ENCODE measurements at places on chromosomes 2 and 18.

DNA sequence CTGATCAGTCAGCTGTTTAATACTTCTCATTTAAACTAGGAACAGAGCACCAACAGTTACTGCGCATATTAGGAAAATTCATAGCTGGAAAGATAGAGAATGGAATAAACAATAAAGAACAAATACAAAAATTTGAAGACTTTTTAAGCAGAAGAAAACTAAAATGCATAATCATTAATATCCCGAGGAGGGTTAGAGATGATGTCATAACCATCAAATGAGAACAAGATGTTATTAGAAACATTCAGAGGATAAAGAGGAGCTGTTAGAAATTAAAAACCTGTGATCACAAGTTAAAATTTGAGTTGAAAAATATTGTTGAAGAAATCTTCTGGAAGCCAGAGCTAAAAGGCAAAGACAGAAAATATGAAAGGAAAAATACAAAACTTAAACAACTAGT is 54.0 kb upstream of the ALKAL2 start:
- peaks cover 9% of the 10 kb centered on the region for H3K4me1 ChIP-seq
- H3K27me3 ChIP-seq = no peaks in the 10 kb centered on the region
- H3K36me3 ChIP-seq = no peaks in the 10 kb centered on the region
- H3K27ac ChIP-seq = no peak overlapping the region
- DNase-seq = no peak

- no peak overlapping the region for H3K27ac ChIP-seq
- H3K36me3 ChIP-seq = no peaks in the 10 kb centered on the region
- no peak overlapping the region for H3K4me3 ChIP-seq
- DNase-seq = no peak
- no peaks in the 10 kb centered on the region for H3K27me3 ChIP-seq
Observed at GRCh38 chr2:16187482-16187817, 247.1 kb downstream of the MYCN start.

GRCh38 chr2:140392824-140393223 is 1612.6 kb upstream of the NXPH2 start:
- no peak overlapping the region for H3K27ac ChIP-seq
- DNase-seq = peak; percentile 43
- H3K27me3 ChIP-seq = no peaks in the 10 kb centered on the region
- no peak overlapping the region for H3K4me3 ChIP-seq
- no peaks in the 10 kb centered on the region for H3K36me3 ChIP-seq

GRCh38 chr2:38672445-38673391 is 6.8 kb downstream of the GALM start:
- no peak overlapping the region for H3K27ac ChIP-seq
- peaks cover 4% of the 10 kb centered on the region for H3K36me3 ChIP-seq
- no peaks in the 10 kb centered on the region for H3K4me1 ChIP-seq

DNA sequence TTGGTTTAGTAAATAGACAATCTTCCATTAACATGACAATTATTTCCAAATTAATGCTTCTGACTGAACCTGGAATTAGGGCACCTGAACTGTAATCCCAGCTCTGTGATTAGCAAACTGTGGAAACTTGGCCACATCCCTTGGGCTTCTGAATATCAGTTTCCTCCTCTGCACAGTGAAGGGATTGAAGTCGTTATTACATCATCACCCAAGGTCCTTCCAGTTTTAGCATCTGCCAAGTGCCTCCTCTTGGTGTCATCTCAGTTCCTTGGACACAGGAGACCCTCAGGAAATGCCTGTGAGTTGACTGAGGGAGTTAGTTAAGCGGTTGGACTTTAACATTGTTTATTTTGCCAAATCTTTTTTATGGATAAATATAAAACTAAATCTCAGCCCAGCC is 64.8 kb downstream of the MOGAT1 start:
- no peak overlapping the region for H3K4me3 ChIP-seq
- H3K27me3 ChIP-seq = no peaks in the 10 kb centered on the region
- DNase-seq = peak; percentile 12
- no peaks in the 10 kb centered on the region for H3K36me3 ChIP-seq

DNA sequence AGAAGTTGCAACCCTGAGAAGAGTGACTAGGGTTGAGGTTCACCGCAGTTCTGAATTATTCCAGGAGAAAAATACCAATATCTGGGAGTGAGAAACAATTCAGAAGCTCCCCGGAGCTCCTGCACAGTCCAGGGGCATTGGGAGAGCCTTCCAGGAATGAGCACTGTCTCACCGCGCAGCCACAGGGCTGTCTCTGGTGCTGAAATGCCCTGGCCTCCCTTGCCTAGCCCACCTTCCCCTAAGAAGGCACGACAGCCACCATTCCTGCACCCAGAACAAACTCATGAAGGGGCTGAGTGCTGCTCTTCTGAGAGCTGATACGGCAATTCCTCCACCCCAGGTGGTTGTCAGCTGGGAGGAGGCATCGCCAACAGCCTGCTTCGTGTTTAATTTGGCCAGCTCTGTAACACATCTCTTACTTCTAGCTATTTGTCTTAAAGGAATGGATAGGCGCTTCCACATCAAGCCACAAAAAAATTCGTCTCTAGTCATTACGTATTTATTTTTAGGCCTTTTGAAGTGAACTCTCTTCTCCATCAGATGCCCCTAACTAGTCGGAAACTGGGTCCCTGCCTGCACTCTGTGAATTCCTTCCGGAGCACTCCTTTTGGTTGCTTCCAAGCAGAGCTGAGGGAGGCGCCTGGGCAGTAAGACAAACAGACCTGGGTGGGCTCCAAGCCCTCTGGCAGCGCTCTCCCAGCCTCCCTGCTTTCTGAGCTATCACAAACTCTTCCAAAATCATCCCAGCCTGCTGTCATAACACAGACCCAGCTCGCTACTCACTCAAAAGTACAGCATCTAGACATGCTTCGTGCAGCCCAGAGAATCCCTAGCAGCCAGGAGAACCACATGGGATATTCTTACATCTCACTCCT is 120.5 kb upstream of the CCDC68 start:
- H3K27ac ChIP-seq = no peak overlapping the region
- no peaks in the 10 kb centered on the region for H3K36me3 ChIP-seq
- no peak for DNase-seq
- H3K4me3 ChIP-seq = no peak overlapping the region
- no peaks in the 10 kb centered on the region for H3K27me3 ChIP-seq

- no peaks in the 10 kb centered on the region for H3K4me1 ChIP-seq
- no peaks in the 10 kb centered on the region for H3K27me3 ChIP-seq
- H3K36me3 ChIP-seq = no peaks in the 10 kb centered on the region
- H3K4me3 ChIP-seq = no peak overlapping the region
- H3K27ac ChIP-seq = no peak overlapping the region
Observed at GRCh38 chr2:39989888-39990287, 210.8 kb upstream of the THUMPD2 start.

- no peaks in the 10 kb centered on the region for H3K27me3 ChIP-seq
- no peak overlapping the region for H3K4me3 ChIP-seq
- H3K27ac ChIP-seq = no peak overlapping the region
- H3K36me3 ChIP-seq = no peaks in the 10 kb centered on the region
- no peak for DNase-seq
Observed at GRCh38 chr2:45789317-45789716, 137.8 kb downstream of the PRKCE start.

- H3K36me3 ChIP-seq = peaks cover 25% of the 10 kb centered on the region
- H3K4me1 ChIP-seq = peaks cover 24% of the 10 kb centered on the region
- H3K4me3 ChIP-seq = no peak overlapping the region
- peak; percentile 91 for DNase-seq
- H3K27me3 ChIP-seq = no peaks in the 10 kb centered on the region
Observed at GRCh38 chr2:109438773-109439389, 174.9 kb downstream of the SEPTIN10 start.

DNA sequence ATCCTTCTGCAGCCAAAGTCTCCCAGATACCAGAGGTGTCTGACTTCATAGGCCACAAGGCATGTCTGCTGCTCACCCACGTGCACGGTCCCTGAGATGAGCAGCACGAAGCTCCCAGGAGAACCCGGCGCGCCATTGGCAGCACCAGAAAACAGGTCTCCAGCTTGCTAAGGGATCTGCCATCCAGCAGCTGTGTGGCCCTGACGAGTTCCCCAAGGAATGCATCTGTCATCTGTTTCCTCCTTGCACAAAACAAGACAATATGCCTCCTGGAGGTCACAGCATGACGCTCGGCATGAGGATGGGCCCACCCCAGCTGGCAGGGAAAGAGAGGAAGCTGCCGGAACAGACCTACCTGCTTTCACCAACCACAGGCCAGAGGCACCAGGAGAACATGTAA is 29.2 kb downstream of the HS6ST1 start:
- DNase-seq = no peak
- H3K36me3 ChIP-seq = no peaks in the 10 kb centered on the region
- no peak overlapping the region for H3K27ac ChIP-seq
- no peak overlapping the region for H3K4me3 ChIP-seq
- no peaks in the 10 kb centered on the region for H3K27me3 ChIP-seq
- peaks cover 38% of the 10 kb centered on the region for H3K4me1 ChIP-seq

DNA sequence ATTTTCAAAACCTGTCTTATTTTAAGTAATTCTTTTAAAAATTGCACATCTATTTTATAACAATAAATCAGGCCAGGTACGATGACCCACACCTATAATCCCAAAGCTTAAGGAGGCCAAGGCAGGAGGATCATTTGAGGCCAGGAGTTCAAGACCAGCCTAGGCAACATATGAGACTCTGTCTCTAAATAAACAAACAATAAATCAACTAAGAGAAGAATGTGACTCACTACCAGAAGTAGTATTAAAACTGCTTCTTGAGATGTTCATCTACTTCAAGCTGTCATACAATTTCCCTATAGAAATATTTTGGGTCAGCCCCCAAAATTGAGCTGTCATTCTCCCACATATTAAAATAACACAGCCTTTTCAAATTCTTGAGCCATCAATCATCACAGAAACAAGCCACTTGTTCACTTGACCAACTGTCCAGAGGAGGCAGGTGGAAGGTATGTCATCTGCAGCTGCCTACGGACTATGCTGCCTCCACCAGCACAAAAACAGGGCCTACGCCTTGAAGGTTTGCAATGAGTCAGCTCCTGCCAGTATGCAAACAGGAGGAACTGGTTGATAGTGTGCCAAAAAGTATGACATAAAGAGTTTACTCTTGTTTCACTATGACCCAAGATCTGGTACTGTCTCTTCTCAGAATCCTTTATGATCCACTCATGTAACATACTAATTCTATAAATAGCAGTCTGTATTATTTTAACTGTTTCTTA is 33.6 kb downstream of the KIDINS220 start:
- H3K27me3 ChIP-seq = no peaks in the 10 kb centered on the region
- H3K27ac ChIP-seq = peak overlapping the region; percentile 5
- peak; percentile 89 for DNase-seq

- peak; percentile 87 for DNase-seq
- H3K4me1 ChIP-seq = peaks cover 3% of the 10 kb centered on the region
- H3K27ac ChIP-seq = peak overlapping the region; percentile 44
- H3K27me3 ChIP-seq = no peaks in the 10 kb centered on the region
- peaks cover 14% of the 10 kb centered on the region for H3K36me3 ChIP-seq
- no peak overlapping the region for H3K4me3 ChIP-seq
Observed at GRCh38 chr2:20291106-20291564, 59.5 kb downstream of the PUM2 start.

DNA sequence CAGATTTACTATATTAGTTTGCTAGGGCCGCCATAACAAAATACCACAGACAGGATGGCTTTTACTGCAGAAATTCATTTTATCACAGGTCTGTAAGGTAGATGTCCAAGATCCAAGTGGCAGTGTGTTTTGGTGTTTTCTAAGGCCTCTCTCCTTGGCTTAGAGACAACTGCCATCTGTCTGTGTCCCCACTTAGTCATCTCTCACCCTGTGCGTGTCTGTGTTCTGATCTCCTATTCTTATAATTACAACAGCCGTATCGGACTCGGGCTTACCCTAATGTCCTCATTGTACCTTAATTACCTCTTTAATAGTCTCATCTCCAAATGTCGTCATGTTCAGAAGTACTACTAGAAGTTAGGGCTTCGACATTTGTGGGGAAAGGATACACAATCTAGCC is 362.3 kb upstream of the CDH19 start:
- no peak overlapping the region for H3K4me3 ChIP-seq
- no peaks in the 10 kb centered on the region for H3K36me3 ChIP-seq
- H3K27ac ChIP-seq = no peak overlapping the region
- no peak for DNase-seq
- H3K27me3 ChIP-seq = no peaks in the 10 kb centered on the region
- H3K4me1 ChIP-seq = no peaks in the 10 kb centered on the region

GRCh38 chr18:3119401-3120341 is 100.1 kb downstream of the MYOM1 start:
- no peaks in the 10 kb centered on the region for H3K4me1 ChIP-seq
- H3K27me3 ChIP-seq = no peaks in the 10 kb centered on the region
- no peaks in the 10 kb centered on the region for H3K36me3 ChIP-seq
- H3K4me3 ChIP-seq = no peak overlapping the region

- no peak for DNase-seq
Observed at GRCh38 chr2:37355735-37356134, 11.3 kb downstream of the QPCT start.

DNA sequence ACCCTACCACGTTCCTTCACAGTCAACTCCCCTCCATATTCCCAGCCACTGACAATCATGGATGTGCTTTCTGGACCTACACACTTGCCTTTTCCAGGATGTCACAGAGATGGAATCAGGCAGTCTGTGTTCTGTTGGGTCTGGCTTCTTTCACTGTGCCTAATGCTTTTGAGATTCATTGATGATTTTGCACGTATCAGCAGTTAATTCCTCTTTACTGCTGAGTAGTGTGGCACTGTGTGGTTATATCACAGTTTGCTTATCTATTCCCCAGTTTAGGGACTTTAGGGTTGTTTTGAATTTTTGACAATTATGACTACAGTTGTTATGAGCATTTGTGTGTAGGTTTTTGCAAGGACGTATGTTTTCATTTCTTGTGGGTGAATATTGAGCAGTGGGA is 191.7 kb downstream of the ACKR3 start:
- no peak for DNase-seq
- H3K27me3 ChIP-seq = no peaks in the 10 kb centered on the region
- no peaks in the 10 kb centered on the region for H3K36me3 ChIP-seq
- H3K27ac ChIP-seq = no peak overlapping the region
- no peaks in the 10 kb centered on the region for H3K4me1 ChIP-seq

- H3K4me3 ChIP-seq = no peak overlapping the region
- H3K4me1 ChIP-seq = no peaks in the 10 kb centered on the region
- DNase-seq = no peak
- no peaks in the 10 kb centered on the region for H3K27me3 ChIP-seq
Observed at GRCh38 chr2:211439011-211439410, 882.6 kb downstream of the CPS1 start.

- H3K36me3 ChIP-seq = no peaks in the 10 kb centered on the region
- DNase-seq = no peak
- no peaks in the 10 kb centered on the region for H3K4me1 ChIP-seq
- no peak overlapping the region for H3K27ac ChIP-seq
Observed at GRCh38 chr2:240301256-240301795, 134.1 kb upstream of the GPC1 start.

- H3K27me3 ChIP-seq = peaks cover 3% of the 10 kb centered on the region
- H3K4me3 ChIP-seq = no peak overlapping the region
- H3K4me1 ChIP-seq = no peaks in the 10 kb centered on the region
- H3K36me3 ChIP-seq = no peaks in the 10 kb centered on the region
Observed at GRCh38 chr2:95268211-95269035, 5.8 kb upstream of the PROM2 start.

DNA sequence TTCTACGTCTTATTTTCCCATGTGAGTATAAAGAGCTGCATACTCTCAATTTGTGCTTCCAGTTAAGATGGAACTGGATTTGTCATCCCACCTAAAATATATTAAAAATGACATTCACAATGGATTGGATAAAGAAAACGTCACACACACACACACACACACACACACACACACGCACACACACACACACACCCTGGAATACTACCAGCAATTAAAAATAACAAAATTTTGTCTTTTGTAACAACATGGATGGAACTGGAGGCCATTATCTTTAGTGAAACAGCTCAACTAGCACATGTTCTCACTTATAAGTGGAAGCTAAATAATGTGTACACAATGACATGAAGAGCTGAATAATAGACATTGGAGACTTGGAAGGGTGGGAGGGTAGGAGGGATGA is 3.8 kb upstream of the QPCT start:
- peaks cover 8% of the 10 kb centered on the region for H3K4me1 ChIP-seq
- H3K27me3 ChIP-seq = no peaks in the 10 kb centered on the region
- H3K27ac ChIP-seq = no peak overlapping the region
- H3K36me3 ChIP-seq = no peaks in the 10 kb centered on the region
- H3K4me3 ChIP-seq = no peak overlapping the region

Measured in mesenchymal stem cell (in vitro differentiated cells and primary cell).